ENCODE measurements at places on chromosomes 1 and 21.
A peak's percentile ranks its signal among the peaks of the same experiment; 100 is the strongest.

DNA sequence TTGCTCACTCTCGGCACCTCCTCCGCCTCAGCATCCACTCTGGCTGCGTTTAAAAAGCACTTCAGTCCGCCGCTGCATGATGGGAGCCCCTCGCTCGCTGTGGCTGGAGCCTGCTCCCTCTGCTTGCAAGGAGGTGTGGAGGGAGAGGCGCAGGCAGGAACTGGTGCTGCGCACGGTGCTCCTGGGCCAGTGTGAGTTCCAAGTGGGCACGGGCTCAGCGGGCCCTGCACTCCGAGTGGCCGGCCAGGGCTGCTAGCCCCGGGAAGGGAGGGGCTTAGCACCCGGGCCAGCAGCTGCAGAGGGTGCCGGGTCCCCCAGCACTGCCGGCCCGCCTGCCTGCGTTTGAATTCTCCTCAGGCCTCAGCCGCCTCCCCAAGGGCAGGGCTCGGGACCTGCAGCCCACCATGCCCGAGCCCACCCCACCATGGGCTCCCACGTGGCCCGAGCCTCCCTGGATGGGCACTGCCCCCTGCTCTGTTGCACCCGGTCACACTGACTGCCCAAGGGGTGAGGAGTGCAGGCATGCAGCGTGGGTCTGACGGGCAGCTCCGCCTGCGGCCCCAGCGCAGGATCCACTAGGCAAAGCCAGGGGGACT, 1599.5 kb downstream of the NCAM2 start:
- DNase-seq = no peak

DNA sequence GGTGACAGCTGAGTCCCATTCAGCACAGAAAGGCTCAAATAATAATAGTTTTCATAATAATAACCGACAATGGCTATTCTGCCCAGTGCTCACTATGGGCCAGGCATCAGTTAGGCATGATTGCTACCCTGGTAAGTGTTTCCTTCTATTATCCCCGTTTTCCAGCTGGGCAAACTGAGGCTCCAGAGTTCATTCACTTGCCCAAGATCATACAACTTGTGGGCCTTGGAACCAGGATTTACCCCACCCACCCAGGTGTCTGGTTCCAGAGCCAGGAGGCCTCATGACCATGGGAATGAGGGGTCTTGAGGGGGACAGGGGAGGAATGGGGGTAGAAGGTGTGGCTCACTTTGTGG, 518 bp downstream of the PLOD1 start:
- DNase-seq = no peak

DNA sequence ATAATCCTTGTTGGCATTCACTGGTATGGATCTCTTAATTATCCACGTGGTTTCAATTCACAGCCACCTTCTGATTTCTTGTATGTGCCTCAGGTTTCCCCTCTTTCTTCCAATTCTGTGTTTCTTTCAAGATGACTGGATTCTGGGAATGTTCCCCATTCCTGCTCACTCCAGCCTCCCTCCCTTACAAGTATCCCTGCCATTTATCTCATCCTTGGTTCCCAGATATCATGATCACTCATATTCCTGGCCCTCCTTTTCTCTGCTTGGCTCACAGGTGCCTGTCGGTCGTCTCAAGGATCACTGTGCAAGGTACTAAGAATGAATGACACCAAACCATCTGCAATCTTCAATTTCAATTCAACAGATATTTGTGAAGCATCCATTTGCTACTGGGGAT, 279.2 kb downstream of the ASTN1 start:
- DNase-seq = no peak

DNA sequence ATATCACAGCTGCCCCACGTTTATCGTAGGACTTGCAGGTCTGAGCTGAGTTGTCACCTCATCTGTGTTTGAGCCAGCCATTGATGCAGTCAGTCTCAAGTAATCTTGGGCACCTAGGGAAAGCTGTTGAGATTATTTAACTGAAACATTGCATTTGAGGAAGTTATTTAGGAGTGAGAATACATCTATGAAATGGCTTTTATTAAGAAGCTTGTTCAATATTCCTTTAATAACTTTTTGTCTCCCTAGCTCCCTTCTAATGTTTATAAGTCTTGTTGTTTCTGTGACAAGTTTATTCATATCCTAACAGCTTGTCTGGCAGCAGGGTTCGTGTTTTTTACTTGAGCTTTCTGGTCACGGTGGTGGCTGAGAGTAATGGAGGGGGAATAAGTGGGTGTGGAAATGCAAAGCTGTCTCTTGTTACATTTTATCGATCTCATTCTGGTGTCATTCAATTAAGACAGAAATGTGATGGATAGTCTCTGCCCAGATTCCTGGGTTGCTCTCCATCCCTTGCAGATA, 555.9 kb downstream of the USP25 start:
- no peak for DNase-seq

DNA sequence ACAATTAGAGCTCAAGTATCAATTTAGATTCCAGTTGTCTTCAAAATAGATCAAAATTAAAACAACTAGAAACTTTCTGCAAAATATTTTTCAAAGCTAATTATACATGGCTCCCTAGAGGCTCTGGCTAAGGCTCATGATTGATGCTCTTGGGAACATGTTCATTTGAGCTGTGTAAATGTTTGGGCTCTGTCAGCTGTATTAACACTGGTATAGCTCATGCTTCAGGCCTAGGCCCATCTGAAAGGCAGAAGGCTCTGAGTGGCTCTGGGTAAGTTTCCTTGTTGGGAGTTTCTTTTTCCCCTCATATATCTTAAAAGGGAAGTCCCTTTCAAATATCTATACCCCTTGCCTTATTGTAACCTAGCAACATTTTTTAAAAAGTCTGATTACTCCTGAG, 81.3 kb downstream of the UROD start:
- no peak for DNase-seq

DNA sequence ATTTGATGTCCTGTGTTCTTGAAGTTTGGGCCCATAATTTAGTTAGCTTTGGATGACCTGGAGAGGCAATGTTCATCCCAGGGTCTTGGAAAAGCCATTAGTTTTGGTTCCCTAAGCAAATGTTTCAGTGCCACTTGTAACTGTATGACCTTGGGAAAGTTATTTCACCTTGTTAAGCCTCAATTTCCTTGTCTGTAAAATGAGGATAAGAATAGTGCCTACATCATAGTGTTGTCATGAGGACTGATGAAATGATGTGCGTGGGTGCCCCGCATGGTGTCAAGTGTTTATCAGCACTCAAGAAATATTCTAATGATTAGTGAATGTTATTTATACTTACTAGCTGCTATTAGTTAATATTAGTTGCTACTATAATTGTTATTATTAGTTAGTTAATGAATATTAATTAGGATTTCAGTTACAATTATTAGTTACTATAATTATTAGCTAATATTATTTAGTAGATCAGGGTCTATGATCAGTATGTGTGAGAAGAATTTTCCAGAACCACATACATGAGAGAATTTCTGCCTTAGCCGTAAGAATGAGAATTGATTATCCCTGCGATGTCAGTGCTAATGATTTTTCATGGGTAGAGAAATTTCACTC, 1.9 kb downstream of the SH3BGR start:
- no peak for DNase-seq

- DNase-seq = no peak
These were observed 47.1 kb downstream of the GPR88 start for GRCh38 chr1:100584761-100585745.

GRCh38 chr1:28927266-28927647, 12.9 kb downstream of the EPB41 start:
- DNase-seq = no peak

GRCh38 chr1:200090252-200091159, 63.0 kb downstream of the NR5A2 start:
- no peak for DNase-seq

DNA sequence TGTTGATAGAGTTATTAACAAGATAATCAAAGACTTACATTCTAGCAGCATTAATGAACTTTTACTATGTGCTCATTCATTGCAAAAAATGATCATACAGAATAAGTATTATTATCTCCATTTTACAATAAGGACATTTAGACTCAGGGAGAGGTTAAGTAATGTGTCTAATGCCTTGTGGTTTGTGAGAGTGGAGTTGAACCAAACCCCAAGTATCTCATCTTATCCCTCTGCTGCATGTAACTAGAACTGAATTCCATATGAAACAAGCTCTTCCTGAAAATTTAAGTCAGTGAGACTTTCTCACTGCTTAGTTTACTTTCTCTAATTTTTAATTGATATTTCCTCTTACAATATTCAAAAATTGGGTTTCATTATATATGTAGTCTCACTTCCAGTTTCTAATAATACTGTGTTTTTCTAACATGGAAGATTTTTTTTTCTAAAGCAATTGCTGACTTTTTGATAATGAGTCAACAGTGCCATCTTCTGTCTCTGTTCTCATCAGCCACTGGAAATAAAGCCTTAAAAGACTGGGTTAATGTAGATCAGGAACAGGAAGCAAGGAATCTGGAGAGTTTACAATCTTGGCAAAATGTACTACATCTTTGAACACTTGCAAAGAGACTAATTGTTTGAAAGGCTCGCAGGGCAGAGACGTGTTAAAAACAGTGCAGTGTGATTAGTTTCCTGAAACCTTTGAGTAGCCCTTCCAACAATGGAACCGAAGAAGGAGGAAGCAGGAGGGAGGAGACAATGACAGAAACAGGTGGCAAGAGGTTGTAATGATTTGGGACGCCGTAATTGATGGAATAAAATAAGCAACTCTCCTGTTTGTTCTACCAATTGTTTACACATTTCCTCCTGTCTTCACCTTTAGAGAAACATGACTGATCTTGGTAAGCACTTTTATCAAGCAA, 567.6 kb downstream of the MRPL39 start:
- DNase-seq = no peak

DNA sequence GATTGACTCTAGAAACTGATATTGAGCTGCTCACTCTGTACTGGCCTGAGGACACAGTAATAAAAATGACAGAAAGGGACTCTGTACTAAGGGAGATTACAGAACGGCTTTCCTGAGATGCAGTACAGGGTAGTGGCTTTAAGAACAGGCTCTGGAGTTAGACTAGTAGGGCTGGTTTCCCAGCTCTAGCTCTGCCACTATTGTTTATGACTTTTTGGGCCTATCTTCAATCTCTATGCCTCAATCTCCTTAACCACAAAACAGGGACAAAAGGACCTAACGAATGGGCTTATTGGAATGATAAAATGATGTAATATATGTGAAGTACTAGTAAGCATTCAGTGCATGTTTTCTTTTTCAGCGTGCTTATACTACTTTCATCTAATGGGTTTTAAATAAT, 1.4 kb downstream of the DEPDC1 start:
- DNase-seq = no peak

DNA sequence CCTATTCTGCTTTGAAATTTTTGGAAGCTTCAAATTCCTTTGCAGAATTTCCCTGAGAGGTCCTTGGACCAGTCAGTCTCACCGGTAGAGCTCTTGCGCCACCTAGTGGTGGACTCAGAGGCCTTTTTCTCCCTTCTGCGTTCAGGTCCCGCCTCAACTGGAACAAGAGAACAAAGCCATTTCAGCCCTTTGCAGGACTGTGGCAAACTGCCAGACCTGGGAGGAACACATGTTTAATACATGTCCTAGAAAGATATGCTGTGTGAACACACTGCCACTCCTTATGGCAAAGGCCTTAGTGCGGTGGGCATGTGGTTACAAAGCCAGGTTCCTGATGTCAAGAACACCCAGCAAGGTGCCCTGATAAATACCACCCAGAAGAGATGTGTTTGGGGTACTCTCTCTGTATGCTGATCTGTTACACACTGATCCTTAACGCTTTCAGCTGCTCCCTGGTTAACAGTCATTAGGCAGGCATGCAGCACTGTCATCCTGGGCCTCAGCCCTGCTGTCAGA, 82.2 kb upstream of the SSX2IP start:
- no peak for DNase-seq

- no peak for DNase-seq
These were observed 670 bp downstream of the COX20 start for GRCh38 chr1:244836135-244836521.

DNA sequence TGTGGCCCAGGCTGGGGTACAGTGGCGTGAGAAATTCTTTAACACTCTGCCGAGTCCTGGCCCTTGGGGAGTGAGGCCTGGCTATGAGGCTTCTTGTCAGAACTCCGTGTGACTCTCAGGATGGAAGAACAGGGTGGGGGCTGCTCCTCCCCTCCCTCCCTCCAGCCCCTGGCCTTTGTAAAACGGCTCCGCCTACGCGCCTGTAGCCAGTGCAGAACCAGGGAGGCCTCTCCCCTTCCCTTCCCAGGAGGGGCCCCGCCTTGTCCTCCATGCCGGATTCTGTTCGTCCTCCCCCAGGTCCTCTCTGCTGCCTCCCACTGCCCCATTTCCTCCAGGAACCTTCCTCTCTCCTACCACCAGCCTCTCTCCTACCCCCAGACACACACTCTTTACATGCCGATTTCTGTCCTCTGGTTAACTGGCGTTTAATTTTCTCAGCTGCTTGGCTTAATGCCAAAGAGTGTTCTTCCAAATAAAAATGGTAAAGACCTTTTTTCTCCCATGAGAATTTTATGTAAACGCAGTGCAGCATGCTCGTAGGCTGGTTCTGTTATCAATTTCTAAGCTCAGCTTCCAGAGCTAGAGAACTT, 21.0 kb downstream of the PDE9A start:
- DNase-seq = no peak

GRCh38 chr1:167137332-167137781, 43.5 kb downstream of the STYXL2 start:
- peak; percentile 68 for DNase-seq

GRCh38 chr21:38183961-38184360, 72.8 kb upstream of the KCNJ15 start:
- no peak for DNase-seq

DNA sequence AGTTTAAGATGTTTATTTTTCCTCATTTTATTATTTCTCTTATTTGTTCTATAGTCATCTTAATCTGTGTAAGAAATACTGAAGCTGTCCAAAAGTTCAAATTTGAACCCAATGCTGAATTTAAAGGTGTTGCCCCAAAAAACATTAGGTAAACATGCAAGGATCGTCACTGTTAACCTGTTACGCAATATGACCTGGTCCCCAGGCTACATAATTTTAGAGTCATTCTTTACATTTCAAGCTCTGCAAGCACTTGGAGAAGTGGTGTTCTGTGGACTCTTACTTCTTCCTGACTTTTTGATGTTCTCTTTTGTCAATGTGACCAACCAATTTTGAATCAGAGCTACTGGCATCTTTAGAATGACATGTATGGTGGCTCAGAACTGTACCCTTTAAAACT, 106.0 kb downstream of the CLIC6 start:
- DNase-seq = no peak

- DNase-seq = no peak
These were observed 52.5 kb downstream of the POU2F1 start for GRCh38 chr1:167273027-167273800.

DNA sequence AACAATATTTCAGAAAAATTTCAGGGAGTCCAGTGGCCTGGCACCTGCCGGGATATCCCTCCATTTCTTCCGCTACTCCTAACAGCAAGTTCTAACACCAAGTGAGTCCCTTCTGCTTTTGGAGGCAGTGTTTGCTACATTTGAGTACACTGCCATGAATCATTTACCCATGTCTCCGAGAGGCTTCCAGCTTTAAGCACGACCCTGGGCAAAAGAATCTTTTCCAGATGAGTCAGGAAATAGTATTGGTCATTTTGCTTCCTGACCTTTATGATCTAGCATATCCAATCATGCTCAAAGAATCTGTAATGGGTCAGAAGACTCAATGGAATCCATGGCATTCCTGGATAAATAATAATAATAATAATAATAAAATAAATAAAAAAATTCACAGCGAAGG, 60.7 kb upstream of the FMN2 start:
- DNase-seq = no peak

GRCh38 chr1:3419415-3420204, 34.9 kb upstream of the ARHGEF16 start:
- DNase-seq = no peak

Measured in cerebellar nuclear complex (tissue), 1 donor.